Right lobe of liver (tissue), 6 donors: ENCODE measurements at places on chromosomes 2 and 18.

DNA sequence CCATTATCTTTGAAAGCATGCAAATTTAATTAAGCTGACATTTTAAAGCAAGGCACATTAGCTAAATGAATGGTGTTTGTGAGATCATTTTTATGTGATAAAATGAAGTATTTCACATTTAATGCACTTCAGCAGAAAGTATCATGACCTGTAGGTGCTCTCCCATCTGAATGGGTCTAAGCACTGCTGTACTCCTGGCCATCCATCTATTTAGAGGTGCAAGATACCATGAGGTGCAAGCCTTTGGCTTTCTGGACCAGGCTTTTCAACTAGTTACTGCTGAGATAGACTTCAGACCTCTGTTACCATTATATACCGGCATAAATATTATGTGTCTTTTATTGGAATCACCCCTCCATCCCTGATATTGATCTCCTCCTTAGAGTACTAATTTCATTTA lies 15.6 kb upstream of the LIPG start:
- no peaks in the 10 kb centered on the region for H3K4me1 ChIP-seq
- no peak for DNase-seq
- no peaks in the 10 kb centered on the region for H3K27me3 ChIP-seq
- no peak overlapping the region for H3K27ac ChIP-seq
- no peak overlapping the region for H3K4me3 ChIP-seq
- no peaks in the 10 kb centered on the region for H3K36me3 ChIP-seq

DNA sequence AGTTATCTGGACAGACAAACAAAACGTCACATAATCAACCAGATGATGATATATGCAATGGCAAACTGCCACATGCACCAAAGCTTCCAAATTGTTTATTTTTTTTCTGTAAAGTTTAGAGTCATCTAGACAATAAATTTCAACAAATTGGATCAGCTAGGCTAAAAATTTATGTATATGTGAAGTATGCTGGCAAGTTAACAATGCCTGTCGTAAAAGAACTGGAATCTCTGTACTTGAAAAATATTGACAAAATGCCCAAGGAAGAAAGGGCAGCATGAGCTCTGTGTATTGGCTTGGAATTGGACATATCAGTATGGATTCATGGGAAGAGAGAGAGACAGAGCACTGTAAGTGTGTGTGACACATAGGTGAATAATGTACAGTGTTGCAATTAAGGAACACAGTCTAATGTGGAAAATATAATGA lies 309.8 kb downstream of the ERBB4 start:
- H3K4me1 ChIP-seq, result no peaks in the 10 kb centered on the region
- no peaks in the 10 kb centered on the region for H3K27me3 ChIP-seq
- no peak overlapping the region for H3K4me3 ChIP-seq
- H3K36me3 ChIP-seq, result no peaks in the 10 kb centered on the region

- H3K4me3 ChIP-seq, result no peak overlapping the region
- H3K36me3 ChIP-seq, result no peaks in the 10 kb centered on the region
- H3K4me1 ChIP-seq, result no peaks in the 10 kb centered on the region
- DNase-seq, result no peak
These were observed 237.7 kb downstream of the EIPR1 start for GRCh38 chr2:3139906-3140305.

- H3K4me1 ChIP-seq, result peaks cover 27% of the 10 kb centered on the region
- H3K36me3 ChIP-seq, result no peaks in the 10 kb centered on the region
- no peak for DNase-seq
- no peak overlapping the region for H3K27ac ChIP-seq
- H3K27me3 ChIP-seq, result no peaks in the 10 kb centered on the region
These were observed 32.3 kb downstream of the KLF7 start for GRCh38 chr2:207133458-207133819.
